ENCODE measurements at places on chromosomes 4 and X.

GRCh38 chr4:57490520-57491255 is 380.5 kb upstream of the IGFBP7 start:
- no peak for DNase-seq

- DNase-seq = no peak
These were observed 61.6 kb upstream of the VAMP7 start for GRCh38 chrX:155819525-155819924.

DNA sequence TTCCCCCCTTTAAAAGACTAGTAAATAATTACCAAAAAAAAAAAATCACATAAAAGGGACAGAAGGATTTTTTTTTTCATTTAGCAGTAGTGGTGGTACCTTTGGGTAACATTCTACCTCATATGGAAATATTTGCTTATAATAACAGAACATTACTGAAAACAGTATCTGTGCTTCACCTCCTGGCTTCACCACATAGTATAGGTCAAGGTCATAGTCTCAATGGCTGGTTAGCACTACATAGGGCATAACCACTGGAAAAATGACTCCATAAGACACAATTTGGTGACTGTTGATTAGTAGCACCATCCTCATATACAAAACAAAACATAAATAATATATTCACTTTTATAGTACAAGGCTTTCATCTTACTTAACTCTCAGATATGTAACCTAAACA is 34.7 kb downstream of the MANBA start:
- no peak for DNase-seq

DNA sequence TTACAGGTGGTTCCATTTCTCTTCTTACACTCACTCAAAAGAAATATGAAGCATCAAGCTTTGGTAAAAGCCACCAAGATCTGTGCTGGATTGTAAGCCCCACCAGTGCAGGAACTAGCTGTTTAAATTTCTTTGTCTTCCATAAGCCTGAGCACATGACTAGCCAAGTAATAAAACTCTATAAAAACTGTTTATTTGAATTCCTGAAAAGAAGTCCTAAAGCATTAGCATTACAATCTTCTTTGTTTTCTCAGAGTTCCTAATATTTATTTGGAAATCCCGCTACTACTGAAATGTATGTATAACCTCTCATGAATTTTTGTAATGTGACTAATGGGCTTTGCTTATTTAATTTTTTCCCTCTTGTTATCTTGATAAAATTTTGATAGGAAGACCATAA is 65.9 kb downstream of the IQCM start:
- DNase-seq = no peak

GRCh38 chr4:83618431-83618830 is 82.5 kb downstream of the GPAT3 start:
- peak; percentile 73 for DNase-seq

DNA sequence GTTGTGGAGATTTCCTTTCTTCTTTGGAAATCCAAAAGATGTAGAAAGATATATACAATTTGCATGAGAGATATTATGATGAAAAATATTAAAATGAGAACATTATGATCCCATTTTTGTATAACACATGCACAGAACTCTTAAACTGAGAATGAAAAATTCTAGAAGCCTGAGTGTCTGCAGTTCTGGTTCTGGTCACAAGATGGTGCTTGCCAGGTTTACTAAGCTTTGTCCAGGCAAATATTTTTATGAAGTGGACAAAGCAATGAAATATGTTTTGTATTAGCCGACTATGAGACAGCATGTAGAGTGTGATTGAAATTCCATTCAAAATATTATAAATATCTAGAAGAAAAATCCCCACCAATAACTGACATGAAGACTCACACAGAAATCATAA is 2.2 kb downstream of the PWWP3B start:
- DNase-seq = peak; percentile 4

DNA sequence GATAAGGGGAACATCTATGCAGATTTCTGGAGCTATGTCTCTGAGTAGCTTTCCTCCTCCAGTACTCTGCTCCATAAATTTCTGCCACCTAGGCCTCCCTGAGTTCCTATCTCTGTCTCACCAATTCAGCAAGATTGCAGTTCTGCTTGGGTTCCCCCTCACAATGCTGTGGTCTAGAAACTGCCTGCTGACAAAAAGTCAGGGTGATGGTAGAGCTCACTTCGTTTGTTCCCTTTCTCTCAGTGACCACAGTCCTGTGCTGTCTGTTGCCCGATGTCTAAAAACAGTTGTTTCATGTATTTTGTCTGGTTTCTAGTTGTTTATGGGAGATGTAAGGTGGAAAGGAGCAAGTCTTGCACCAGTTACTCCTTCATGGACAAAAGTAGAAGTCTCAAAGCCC is 41.1 kb downstream of the AMMECR1 start:
- DNase-seq = no peak

DNA sequence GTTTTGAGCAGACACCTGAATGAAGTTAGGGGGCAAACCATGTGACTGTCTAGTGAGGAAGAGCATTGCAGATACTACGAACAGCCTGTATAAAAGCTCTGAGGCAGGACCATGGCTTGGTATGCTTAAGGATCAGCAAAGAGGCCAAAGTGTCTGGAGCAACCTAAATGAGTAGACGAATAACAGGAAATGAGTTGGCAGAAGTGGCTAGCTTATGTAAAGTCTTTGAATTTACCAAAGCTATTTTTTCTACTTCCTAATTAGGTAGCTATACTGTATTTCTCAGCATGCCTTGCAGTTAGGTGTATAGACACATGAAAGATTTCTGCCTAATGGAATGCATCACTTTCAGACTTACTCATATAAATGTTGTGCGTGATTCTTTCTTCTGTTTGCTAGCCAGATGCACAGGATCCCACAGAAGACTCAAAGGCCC is 9.3 kb upstream of the GPRIN3 start:
- peak; percentile 72 for DNase-seq

Measured in retinal pigment epithelial cell (primary cell).